ENCODE measurements at places on chromosomes 7 and 10.

DNA sequence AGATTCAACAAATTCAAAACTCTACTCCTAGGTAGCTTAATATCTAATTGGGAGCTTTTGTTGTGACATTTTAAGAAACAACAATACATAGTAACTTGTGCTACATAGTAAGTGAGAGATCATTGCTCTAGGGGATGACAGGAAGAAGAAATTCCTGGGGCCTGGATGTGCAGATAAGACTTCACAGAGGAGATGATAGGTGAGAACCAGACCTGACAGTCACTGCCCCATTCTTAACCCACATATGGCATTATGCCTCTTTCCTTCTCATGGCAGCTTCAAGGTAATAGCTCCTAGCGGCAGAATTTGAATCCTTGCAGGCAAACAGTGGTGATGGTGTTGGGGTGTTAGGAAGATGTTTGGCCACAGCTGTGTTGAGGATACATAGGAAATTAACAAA is 233.6 kb downstream of the VTI1A start:
- DNase-seq: no peak

- DNase-seq: peak; percentile 64
Observed at GRCh38 chr7:32892521-32893206, 1.1 kb upstream of the KBTBD2 start.

DNA sequence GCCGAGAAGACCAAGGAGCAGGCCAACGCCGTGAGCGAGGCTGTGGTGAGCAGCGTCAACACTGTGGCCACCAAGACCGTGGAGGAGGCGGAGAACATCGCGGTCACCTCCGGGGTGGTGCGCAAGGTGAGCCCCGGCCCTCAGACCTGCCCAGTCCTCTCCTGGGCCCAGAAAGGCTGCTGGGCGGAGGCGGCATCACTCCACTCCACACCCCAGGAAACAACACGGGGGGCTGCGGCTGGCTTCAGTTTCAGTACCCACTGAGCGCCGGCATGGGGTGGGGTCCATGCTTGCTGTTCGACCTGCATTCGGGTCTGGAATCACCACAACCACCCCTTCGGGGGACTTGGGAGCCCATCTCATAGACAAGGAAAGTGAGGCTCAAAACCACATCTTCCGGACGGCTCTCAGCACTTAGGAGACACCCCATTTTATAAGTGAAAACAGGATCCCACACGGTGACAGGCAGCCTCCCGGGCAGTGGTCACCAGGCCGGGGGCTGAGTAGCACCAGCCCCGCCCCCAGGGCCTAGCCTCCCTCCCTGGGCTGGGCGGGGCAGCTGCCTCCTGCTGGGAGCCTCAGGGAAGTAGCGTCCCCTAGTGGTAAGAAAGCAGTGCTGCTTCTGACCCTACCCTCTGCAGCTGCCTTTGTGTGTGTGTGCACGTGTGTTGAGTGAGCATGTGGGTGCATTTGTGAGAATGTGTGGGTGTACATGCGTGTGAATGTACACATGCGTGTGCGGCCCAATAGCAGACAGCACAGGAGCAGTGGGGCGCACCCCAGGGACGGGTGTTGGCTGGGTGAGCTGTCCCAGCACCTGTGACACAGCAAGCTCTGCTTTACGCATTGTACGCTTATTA is 1.8 kb downstream of the SNCG start:
- peak; percentile 63 for DNase-seq

DNA sequence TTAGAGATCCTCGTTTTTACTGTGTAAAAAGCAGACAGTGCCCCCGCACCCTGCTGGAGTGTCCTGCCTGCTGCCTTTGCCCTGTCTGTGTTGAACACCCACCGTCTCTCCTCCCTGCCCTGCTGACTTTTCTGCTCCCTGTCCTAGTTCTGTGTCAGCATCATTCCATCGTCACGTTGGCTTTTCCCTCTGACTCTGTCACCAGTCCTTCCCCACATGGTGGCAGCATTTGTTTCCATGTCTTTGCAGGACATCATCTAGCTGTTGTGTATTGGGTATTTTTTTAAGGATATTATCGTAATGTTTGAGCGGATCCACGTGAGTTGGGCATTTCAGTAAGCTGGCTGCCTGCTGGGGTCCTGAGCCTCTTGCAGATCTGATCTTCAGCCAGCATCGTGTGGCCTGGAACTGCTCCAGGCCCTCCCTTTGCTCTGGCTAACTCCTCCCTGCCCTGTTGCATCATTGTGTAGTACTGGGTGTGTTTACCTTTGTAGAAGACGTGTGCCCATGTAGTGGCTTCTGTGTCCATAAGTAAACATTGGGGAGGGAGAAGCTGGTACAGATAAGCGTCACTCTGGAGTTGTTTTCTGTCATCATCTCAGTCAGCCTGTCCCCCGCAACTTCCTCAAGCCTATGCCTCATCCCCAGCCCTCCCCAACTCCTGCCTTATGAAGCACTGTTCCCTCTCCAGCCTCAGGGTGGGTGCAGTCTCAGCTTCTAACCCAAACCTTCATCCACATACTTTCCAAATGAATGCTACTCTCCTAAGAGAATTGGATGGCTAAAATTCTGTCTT is 44.3 kb downstream of the TRRAP start:
- no peak for DNase-seq

DNA sequence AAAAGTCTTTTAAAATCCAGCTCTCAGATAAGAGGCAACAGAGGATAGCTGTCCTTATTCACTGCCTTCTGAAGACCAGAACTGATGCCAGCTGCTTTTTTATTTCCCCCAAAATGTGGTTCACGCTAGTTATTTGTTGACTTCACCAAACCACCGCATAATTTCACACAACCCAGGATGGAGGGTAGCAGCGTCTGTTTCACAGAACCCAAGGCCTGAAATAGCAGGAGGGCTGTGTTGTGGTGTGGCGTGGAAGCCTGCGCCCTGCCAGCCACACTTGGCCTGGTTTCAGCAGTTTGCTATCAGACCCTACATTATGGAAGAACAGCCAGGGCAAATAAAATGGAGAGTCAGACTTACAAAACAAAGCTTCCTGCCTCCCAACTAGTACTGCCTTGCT is 155.4 kb downstream of the DYNC1I1 start:
- no peak for DNase-seq

- no peak for DNase-seq
Observed at GRCh38 chr7:158271646-158272045, 316.0 kb downstream of the PTPRN2 start.

GRCh38 chr7:143418681-143419458 is 10.2 kb upstream of the EPHA1 start:
- no peak for DNase-seq

DNA sequence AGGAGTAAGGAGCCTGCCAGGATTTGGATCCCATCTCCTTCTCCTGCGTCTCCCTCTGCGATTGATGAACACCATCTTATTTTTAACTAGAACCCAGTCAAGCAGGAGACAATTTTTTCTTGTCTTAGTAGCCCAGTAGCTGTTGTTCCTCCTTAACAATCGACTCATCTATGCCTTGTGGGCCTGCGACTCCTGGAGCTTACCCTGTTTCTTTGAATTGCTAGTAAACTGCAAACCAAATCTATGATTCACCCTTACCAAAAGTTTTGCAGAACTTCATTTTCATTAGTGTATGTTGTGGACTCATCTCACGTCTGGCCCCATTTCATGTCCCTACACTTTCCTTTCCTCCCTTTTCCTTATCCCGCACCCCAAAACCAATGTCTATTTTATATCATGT is 37.7 kb downstream of the TRIL start:
- no peak for DNase-seq

DNA sequence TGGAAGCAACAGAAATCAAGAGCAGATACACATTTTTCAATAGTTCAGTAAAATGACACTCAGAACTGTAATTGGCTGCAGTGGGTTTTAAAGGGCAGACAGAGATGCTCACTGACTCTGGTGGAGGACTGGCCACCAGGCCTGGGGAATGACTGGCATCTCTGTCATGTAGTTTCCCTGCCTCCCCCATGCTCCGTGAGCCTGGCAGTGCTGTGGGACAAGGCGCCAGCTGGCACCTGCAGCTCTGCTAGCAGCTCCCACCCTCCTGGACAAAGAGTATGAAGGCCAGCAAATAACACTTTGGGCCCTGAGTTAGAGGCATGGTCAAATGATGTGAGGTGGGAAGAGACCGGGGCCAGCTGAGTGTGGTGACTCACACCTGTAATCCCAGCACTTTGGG is 15.0 kb downstream of the TSPAN33 start:
- no peak for DNase-seq

DNA sequence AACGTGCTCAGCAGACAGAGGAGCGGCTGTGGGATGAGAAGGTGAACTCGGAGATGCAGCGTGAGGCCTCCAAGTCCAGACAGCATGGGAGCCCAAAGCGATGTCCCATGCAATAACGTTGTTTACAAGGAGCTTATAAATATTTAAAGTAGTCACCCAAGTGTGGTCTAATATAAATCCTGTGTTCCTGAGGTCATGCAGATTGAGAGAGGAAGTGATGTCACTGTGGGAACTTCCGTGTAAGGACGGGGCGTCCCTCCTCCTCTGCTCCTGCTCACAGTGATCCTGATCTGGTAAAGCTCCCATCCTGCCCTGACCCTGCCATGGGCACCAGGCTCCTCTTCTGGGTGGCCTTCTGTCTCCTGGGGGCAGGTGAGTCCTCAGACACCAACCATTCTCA is 94.7 kb upstream of the PRSS58 start:
- DNase-seq: no peak

GRCh38 chr10:61747307-61747706 is 84.6 kb downstream of the CABCOCO1 start:
- no peak for DNase-seq

DNA sequence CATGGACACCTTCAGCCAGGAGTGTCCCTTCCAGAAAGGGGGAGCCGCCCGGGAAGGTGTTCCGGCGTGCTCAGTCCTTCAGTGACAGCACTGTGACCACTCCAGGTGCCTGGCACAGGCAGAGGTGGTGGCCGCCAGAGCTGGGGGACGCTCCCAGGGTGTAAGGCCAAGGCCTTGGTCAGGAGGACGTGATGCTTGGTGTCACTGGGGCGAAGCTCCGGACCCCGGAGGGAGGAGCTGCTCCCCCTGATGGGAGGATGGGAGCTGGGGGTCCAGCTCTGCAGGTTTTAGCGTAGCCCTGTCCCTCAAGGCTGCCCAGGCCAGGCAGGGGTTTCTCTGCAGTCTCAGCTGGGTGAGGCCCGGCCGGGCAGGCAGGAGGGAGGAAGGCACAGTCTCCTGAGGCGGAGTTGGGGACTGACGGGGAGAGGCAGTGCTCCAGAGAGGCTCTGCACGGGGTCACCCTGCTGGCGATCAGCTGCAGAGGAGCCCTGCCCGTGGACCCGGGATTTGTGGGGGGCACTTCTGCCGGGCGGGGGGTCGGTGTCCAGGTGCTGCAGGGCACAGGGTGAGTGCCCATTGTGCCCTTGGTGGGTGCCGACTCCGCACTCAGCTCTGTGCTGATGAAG is 56.5 kb upstream of the DNAJB6 start:
- no peak for DNase-seq

DNA sequence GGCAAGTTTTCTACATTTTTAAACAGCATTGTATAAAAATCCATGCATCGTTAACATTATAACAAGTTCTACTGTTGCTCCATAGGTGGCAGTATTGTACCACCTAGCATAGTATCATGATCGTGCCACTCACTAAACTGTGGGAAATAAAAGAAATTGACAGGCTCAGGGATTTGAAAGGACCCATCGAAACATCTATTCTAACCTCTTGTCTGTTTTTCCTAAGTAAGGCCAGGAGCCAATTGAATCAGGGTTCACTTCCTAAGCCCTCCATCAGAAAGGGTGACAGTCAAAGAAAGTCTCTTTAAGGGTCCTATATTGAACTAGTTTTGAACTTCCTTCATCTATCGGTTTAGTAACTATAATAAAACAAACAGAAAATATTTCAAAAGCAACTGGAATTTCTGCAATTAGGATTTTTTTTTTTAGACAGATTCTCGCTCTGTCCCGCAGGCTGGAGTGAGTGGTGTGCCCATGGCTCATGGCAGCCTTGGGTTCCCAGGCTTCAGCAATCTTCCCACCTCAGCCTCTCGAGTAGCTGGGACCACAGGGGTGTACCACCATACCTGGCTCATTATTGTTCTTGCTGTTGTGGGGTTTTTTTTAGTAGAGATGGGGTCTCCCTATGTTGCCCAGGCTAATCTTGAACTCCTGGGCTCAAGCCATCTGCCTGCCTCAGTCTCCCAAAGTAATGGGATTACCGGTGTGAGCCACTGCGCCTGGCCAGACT is 9.4 kb downstream of the HACD1 start:
- DNase-seq: no peak

DNA sequence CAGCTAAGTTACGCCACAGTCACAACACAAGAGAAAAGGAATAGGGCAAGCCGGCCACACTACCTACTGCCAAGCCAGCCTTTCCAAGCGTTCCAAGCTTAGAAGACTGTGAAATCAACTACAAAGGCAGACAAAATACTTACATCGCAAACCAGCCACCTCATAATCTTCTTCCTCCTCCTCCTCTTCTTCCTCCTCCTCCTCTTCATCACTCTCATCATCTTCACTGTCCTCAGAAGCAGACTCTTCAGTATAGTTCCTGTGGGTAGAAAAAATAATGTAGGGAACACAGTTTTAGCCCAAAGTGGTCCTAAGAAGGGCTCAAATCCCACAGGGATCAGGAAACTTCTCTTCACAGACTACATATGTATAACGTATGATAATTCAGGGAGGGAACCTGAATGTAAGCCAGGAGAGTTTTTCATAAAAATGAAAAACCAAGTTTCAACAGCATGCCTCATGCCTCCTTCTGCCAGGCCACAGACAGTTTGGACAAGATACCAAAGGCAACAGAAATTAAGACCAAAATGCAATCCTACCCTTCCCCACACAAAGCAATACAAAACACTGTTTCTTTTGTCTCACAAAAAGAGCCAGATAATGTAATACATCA is 13.6 kb downstream of the FZD9 start:
- DNase-seq: no peak

GRCh38 chr7:128197989-128198580 is 43.0 kb upstream of the LEP start:
- DNase-seq: no peak

DNA sequence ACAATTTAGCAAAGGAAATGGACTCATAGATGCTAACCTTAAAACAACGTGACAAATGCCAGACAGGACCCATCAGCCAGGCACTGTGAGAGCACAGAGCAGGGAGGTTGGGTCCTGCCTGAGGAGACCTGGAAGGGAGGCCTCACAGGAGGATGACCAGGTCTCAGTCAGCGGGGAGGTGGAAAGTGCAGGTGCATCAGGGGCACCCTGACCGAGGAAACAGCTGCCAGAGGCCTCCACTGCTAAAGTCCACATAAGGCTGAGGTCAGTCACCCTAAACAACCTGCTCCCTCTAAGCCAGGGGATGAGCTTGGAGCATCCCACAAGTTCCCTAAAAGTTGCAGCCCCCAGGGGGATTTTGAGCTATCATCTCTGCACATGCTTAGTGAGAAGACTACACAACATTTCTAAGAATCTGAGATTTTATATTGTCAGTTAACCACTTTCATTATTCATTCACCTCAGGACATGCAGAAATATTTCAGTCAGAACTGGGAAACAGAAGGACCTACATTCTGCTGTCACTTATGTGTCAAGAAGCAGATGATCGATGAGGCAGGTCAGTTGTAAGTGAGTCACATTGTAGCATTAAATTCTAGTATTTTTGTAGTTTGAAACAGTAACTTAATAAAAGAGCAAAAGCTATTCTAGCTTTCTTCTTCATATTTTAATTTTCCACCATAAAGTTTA is 157.6 kb upstream of the LANCL2 start:
- no peak for DNase-seq
